Activated CD8-positive, alpha-beta T cell treated with anti-CD3 and anti-CD28 coated beads, Interleukin-2, amount 10 ng/mL, durations not matched to agents 7 days and 5 days (primary cell): ENCODE measurements at places on chromosomes 16 and 17. TPM values are rescaled to one million over a fixed set of nuclear protein-coding genes. Genes with fewer than 3 reads are reported as not detected.

OTOP3 gene
- not detected for total RNA-seq

ZNF785 gene
- total RNA-seq, result 11.7 TPM

NHLRC4 gene
- 1.6 TPM for total RNA-seq

FOXO3B gene
- 5.8 TPM for total RNA-seq

C1QTNF1 gene
- not detected for total RNA-seq

RCVRN gene
- total RNA-seq, result not detected

CDH5 gene
- total RNA-seq, result not detected

RRAD gene
- 0.34 TPM for total RNA-seq

MPRIP gene
- 226 TPM for total RNA-seq

DNA sequence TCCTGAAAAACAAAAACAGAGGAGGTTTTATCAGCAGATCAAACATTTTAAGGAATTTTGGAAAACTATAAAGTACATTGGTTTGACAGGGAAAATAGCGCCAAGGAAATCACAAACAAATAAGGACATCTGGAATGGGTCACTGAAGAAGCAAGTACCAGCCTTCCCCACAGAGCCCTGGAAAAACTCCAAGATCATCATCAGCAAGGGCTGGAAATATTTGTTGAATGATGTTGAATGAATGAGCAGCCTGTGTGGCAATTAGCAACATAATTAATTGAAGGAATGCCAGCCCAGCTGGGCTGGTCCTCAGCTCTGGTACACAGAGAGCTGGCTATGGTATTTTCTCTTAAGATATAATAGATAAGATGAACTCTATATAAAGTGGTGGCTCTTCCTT, 290.4 kb downstream of the HS3ST3A1 start:
- no peak for DNase-seq
- no peaks in the 10 kb centered on the region for H3K36me3 ChIP-seq
- H3K27me3 ChIP-seq, result no peaks in the 10 kb centered on the region
- no peaks in the 10 kb centered on the region for H3K4me1 ChIP-seq
- H3K27ac ChIP-seq, result no peak overlapping the region

DNA sequence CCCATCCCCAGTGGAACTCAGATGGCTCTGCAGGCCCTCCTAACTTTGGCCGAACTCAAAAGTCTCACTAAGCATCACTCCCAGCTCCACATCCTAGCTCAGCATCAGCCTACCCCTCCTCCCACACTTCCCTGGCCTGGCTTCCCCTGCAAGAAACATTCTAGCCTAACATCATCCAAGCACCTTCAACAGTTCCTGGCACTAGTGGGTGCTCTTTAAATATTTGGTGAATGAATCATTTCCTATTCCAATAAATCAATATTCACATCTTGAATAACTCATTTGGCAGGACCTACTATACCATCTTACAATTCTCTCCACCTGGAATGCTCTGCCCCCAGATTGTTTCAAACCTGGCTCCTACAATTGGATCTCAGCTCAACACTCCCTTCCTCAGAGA, 11.0 kb upstream of the BBS2 start:
- H3K4me3 ChIP-seq, result no peak overlapping the region
- peaks cover 40% of the 10 kb centered on the region for H3K27me3 ChIP-seq
- no peaks in the 10 kb centered on the region for H3K36me3 ChIP-seq
- no peaks in the 10 kb centered on the region for H3K4me1 ChIP-seq

DNA sequence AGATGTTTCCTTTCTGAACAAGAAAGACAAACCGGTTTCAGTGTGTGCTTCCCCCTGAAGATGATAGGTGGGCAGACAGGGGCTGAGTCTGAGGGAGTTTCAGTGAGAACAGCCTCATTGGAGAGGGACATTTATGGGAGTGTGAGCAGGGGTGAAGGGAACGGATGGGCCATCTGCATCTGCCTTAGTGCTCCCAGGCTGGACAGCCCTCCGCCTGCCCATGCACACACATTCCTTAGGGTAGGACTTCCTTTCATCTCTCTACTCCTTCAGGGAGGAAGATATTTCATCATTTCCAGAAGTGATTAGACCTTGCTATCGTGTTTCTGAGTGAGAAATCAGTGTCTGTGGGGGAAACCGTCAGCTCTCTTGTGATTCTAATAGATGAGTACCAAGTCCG, 3.8 kb downstream of the SHISA6 start:
- peaks cover 21% of the 10 kb centered on the region for H3K27me3 ChIP-seq
- no peak overlapping the region for H3K4me3 ChIP-seq
- H3K4me1 ChIP-seq, result no peaks in the 10 kb centered on the region
- DNase-seq, result no peak
- H3K27ac ChIP-seq, result no peak overlapping the region

DNA sequence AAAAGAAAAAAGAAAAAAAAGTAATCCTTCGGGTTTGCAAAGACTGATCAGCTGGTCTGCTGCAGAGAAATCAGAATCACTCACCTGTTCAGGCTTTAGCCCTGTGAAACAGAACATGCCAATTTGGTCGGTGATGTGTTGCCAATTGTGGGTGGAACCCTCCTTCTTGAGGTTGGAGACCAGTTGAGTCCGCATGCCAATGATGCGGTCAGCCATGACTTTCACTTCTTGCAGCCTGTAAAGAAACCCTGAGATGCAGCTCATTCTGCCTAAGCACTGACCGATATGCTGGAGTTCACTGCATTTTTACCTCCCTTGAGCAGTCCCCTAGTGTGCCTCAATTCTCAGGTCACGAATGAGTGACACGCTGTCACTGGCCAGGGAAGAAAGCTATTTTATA, 24.8 kb upstream of the SLC38A7 start:
- no peaks in the 10 kb centered on the region for H3K4me1 ChIP-seq
- H3K27me3 ChIP-seq, result no peaks in the 10 kb centered on the region
- no peak for DNase-seq
- H3K36me3 ChIP-seq, result peaks cover 54% of the 10 kb centered on the region
- H3K27ac ChIP-seq, result no peak overlapping the region
- no peak overlapping the region for H3K4me3 ChIP-seq

DNA sequence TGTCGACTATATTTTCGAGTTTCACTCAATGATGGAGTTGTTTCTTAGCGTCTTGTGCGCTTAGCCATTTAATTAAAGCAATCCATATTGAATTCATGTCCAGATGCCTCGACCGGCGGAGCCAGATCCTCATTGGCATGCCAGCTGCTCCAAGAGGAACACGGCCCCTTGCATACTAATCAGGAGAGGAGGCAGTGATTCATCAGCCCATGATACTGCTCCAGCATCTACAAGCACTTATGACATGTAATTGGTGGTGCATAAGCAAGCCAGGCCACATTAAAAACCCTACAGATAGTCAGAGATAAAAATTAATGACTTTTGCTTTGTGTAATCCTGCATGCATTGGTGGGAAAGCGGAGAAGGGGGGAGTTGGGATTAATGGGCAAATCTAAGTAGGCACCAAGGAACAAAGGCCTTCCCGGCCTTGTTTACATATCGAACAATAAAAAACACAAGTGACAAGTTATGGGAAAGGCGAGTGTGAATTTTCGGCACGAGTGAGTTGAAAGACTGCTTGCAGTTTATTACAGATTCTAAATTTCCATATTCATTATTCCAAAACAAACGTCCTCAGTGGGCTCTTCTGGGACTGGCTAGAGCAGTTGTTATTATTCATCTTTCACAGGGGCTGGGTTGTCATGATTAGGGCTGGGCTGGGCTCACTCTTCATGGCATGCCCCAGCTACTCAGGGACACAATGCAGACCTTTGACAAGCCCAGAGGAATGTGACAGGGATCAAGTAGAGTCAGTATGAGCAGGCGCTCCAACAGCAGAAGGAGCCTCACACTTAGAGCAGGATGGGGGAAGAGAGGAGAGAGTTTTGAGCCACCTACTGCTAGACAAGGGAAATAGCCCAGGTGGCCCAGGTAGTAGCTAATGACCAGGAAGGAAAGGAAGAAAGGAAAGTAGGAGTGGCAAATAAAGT, 281.7 kb upstream of the ZFHX3 start:
- no peaks in the 10 kb centered on the region for H3K27me3 ChIP-seq
- no peaks in the 10 kb centered on the region for H3K4me1 ChIP-seq
- no peaks in the 10 kb centered on the region for H3K36me3 ChIP-seq

DNA sequence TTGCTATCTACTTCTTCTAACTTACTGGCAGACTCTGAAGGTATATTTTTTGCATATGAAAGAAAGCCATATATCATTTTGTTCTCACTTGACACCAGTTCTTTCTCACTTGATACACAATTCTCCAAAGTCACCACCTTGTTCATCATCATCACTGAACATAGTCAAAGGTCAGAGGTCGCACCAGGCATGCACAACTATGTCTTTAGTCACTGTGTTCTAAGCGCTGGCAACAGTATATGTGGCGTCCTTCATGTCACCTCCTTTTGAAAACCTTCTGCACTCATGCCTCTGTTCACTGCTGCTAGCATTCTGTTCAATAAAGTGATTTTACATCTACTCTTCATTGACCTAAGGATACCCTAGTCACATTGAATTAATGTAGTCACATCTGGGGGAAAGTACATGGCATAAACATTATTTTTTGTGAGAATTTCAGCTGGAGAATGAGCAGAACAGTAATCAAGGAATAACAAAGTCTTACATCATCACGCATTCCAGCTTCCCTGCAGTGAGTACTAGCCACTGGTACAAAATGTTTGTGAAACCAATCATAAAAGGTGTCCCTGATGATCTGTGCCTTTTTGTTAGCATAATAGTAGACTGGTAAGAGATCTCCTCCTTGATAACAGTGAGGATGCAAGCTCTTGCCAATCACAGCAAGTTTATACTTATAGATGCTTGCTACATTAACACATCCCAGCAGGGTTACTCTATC, 20.5 kb upstream of the TBX4 start:
- no peak overlapping the region for H3K4me3 ChIP-seq
- DNase-seq, result no peak
- H3K4me1 ChIP-seq, result no peaks in the 10 kb centered on the region
- H3K27ac ChIP-seq, result no peak overlapping the region
- H3K27me3 ChIP-seq, result peaks cover 38% of the 10 kb centered on the region
- no peaks in the 10 kb centered on the region for H3K36me3 ChIP-seq

DNA sequence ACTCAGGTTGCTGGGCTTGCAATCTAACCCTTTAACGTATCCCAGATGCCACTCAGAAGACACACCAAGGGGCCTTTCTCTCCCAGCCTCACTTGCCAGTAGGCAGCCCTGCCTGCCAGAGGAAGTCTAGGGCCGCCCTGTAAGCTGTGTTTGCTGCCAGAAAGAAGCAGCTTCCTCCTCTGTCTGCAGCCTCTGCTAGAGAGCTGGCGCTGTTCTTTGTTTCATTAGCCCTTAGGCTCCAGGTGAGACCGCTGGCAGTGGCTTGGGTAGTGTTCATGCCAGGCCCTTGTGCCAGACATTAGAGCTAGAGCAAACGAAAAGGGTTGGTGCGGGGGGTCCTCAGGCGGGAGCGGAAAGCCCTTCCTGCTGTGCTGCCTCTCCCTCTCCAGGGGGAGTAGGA, 8.9 kb downstream of the CTRL start:
- H3K27ac ChIP-seq, result no peak overlapping the region
- DNase-seq, result no peak
- no peak overlapping the region for H3K4me3 ChIP-seq
- H3K27me3 ChIP-seq, result no peaks in the 10 kb centered on the region

- no peak overlapping the region for H3K4me3 ChIP-seq
- H3K36me3 ChIP-seq, result no peaks in the 10 kb centered on the region
- H3K4me1 ChIP-seq, result peaks cover 35% of the 10 kb centered on the region
- H3K27me3 ChIP-seq, result peaks cover 3% of the 10 kb centered on the region
- DNase-seq, result no peak
These were observed 4.2 kb upstream of the PYCARD start for GRCh38 chr16:31206776-31207175.
